ENCODE measurements at places on chromosomes 13 and 19.

- no peak for DNase-seq
Observed at GRCh38 chr19:19134687-19135158, 3.6 kb downstream of the TMEM161A start.

DNA sequence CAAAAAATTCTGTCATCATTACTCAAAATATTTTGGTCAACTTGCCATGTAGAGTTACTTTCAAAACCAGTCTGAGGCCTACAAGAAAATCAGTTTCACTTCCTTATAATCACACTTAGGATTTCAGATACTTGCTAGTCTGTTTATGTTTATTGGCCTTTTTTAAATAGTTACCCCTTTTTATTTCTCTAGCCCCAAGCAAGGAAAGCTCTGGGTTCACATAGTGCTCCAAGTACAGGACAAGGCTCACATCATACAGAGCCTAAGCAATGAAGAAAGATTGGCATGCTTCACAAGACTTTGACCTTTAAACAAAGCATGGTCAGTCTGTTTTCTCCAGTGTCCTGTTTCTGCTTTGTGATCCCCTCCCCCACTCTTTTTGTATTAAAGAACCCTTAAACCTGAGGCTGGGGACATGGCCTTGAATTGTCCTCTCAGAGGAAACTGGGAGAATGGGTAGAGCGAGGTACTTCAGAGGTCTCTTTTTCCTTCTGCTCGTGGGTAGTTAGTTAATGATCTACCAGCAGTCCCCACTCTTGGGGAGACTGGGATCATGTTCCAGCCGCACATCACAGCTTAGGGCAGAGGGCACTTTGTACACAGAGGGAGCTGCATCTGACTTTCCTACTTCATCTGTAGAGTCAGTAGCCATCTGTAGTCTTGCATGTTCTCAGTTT is 30.7 kb downstream of the CEACAM1 start:
- DNase-seq, result no peak

- DNase-seq, result no peak
Observed at GRCh38 chr13:50840284-50840683, 3.2 kb downstream of the DLEU7 start.

- DNase-seq, result no peak
Observed at GRCh38 chr19:37983916-37984315, 76.9 kb downstream of the SIPA1L3 start.

GRCh38 chr19:6030214-6030507 is 52.2 kb upstream of the RANBP3 start:
- no peak for DNase-seq

DNA sequence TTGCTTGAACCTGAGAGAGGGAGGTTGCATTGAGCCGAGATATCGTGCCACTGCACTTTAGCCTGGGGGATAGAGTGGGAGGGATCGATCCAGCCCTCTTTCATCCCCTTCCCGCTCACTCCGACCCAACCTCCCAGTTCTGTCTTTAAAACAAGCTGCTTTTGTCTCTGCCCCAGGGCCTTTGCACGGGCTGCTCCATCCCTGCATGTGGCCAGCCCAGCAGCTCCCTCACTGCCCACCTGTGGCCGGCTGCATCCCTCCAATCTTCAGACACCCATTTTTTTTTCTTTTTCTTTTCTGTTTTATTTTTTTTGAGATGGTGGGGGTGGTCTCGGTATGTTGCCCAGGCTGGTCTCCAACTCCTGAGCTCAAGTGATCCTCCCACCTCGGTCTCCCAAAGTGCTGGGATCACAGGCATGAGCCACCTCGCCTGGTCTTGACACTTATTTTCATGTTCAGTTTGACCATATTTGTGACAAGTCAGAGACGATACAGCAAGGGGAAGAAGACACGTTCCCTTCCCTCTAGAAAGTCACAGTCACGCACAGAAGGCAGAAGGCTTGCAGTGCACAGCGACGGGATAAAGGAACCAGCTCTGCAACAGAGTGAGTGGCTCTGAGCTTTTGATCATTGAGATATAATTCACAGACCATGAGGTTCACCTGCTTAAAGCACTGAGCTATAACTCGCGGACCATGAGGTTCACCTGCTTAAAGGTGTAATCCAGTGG is 31.8 kb downstream of the EFNA2 start:
- DNase-seq, result no peak

DNA sequence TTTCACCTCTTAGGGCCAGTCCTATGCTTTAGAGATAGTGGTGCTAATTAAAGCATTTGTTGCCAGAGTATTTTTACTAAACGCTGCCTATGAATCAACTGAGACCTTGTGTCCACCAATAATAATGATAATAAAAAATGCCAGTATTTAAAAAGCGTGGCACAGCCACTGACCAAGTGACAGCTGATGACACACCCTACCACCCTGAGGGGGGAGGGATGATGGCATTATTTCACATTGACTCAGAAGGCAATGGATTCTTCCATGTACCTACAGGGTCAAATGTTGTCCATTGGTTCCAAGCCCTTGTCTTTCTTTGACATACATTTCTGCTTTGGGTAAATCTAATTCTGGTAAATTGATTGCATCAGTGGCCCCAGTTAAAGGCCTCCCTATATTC is 384.4 kb downstream of the DLEU7 start:
- DNase-seq, result no peak

All from T follicular helper cell (primary cell).